ENCODE measurements at places on chromosomes 2 and 18. TPM values are rescaled to one million over a fixed set of nuclear protein-coding genes. Genes with fewer than 3 reads are reported as not detected.

Gene PFN4
- not detected for total RNA-seq

Gene DNAJC5G
- total RNA-seq, result not detected

Gene FAM168B
- 32.4 TPM for total RNA-seq

Gene CNGA3
- not detected for total RNA-seq

Gene IL1RN
- 23.1 TPM for total RNA-seq

Gene CYP27A1
- total RNA-seq, result 112 TPM

Gene LMAN1
- total RNA-seq, result 265 TPM

GRCh38 chr2:196486146-196486545 lies 153.4 kb upstream of the CCDC150 start:
- no peak for DNase-seq

- no peak for DNase-seq
These were observed 54.3 kb downstream of the ST3GAL5 start for GRCh38 chr2:85834466-85834865.

GRCh38 chr2:108288534-108289106 lies at the start of gene SULT1C2:
TSS of gene SULT1C2 (plus strand) at chr2:108288895. CDS start at chr2:108293668, 4,773 bp downstream.
- peak; percentile 48 for DNase-seq

DNA sequence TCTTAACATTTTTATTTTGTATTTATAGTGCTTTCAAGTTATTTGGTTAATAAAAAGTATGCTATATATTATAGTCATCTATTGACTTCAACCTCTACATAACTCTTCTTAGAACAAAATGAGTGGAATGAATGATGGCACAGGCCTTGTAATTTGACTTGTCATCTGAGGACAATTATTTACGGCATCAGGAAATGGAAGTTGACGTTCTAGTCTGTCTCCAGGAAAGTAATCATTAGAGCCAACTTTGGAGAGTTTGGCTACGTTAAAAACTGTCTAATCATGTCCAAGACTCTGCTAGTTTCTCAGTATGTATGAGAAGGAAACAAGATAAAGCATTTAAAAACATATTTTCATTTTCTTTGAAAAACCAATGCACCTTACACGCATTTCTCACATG lies 353.6 kb downstream of the ARHGAP15 start:
- DNase-seq, result no peak
